ENCODE measurements at places on chromosomes 4 and X.

- no peak for DNase-seq
Measured at GRCh38 chr4:73583666-73584065, 36.6 kb downstream of the RASSF6 start.

- peak; percentile 51 for DNase-seq
Measured at GRCh38 chr4:26746802-26747213, 113.8 kb upstream of the STIM2 start.

DNA sequence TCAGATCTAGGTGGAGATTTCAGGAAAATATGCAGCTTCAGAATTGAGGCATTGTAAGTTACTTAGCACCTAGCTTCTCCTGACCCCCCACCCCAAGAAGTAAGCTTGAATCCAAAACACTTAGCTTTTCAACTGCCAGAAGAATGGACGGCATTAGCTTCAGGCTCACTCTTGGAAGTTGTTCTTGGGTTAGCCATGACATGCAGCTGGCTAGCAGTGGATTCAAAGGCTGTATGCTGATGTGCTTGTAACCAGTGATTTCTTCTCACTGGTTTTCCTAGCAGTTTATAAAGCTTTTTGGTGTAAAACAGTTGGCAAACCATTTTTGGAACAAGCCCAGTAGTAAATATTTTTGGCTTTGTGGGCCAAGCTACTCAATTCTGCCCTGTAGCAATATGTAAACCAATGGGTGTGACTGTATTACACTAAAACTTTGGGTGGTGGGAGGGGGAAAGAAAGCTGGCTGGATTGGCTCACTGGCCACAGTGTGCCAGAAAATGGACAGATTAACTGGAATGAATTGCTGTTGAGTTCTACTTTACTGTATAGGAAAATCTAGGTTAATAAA, 85.6 kb downstream of the SHROOM2 start:
- DNase-seq: no peak

DNA sequence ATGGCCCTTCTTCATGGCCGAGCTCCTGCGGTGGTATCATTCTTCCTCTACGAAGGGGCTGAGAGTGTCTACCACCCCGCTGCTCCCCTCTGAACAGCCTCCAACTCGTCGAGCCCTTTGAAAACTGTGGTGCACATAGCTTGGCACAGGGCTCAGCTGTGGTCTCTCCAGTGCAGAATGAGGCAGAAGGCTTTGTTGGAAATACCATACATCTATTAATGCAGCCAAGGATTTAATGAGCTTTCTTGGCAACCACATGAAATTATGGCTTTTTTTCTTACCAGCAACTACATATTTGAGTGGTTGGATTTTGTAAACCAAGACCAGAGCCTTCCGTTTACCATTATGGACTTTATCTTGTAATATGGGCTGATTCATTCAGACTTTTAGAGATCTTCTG, 61.7 kb upstream of the CBR4 start:
- no peak for DNase-seq

- no peak for DNase-seq
Measured at GRCh38 chrX:38151441-38151840, 69.2 kb downstream of the SRPX start.

- no peak for DNase-seq
Measured at GRCh38 chr4:174423257-174423944, 98.9 kb downstream of the HPGD start.

DNA sequence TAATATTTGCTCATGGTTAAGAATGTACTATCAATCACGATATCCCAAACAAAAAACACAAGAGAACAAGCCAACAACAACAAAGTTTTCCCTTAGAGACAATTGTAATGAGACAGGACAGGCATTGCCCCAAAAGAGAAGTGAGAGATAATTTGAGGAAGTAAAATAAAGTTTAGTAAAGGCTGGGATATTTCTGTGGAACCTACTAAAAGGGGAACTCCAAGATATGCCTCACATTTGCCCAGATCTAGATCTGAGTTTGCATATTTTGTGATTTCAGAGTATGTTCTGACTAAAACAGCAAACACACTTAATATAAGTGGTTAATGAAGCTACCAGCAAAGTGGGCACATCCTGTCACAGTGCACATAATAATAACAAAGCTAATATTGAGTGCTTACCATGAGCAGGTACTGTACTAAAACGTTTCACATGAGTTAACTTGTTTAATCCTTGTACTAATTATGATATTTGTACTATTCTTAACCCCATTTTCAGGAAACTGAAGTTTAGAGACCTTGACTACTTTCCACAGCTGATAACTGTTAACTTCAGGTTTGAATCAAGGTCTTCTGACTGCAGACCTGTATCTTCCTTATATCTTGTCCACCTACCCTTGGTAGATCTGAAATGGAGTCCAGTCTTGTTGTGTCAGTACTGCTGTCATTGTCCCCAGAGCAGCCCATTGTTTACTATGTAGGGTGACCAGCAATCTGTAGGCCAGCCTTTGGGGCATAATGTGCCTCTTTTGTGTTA, 26.0 kb upstream of the BMP2K start:
- DNase-seq: no peak

- no peak for DNase-seq
Measured at GRCh38 chr4:145552181-145552822, 66.9 kb upstream of the MMAA start.

DNA sequence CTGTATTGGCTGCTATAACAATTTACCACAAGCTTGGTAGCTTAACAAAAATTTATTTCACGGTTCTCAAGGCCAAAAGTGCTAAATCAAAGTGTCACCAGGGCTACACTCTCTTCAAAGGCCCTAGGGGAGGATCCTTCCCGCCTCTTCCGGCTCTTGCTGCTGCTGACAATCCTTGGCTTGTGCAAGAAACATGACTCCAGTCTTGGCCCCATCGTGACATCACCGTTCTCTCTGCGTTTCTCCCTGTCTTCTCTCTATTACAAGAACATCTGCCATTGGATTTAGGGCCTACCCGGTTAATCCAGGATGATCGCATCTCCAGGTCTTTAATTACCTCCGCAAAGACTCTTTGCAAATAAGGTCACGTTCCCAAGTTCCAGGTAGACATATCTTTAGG, 10.4 kb upstream of the CLCN4 start:
- no peak for DNase-seq

All from activated CD4-positive, alpha-beta T cell treated with anti-CD3 and anti-CD28 coated beads, Interleukin-2, amount 50 U/mL, for 48 hours (primary cell).